ENCODE measurements at places on chromosomes 2 and 18.

DNA sequence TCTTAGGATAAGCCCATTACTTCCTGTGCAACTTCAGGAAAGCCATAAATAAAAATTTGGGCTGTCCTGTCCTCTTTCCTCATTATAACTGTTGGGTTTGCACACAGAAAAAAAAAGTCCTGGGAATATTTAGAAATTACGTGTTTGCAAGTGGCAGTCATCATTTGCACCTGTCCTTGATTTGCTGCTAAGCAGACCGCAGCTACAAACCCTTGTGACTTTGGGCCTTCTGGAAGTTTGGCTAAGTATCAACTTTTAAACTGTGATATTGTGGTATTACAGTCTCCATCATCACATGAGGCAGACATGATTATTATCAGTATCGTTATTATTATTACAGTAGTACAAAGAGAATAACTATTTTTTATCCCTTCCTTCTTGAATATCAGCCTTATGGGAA lies 260.7 kb upstream of the SESTD1 start:
- DNase-seq = no peak

DNA sequence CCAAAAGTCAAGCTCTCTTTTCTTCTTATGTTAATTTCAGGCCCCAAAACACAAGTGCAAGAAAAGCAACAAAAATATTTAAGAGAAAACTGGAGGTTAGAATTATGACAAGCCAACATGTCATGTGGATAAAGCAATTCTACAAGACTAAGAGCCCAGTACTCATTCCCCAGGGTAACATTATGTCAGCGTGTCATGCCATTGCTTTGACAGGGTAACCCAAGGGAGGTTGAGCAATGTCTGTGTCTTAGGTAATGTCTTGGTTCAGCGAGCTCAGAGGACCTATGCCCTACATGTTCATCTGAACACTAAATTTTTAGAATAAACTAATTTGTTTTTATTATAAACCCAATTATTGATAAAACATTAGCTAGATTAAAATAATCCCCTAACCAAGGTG lies 173.2 kb upstream of the ZNF804A start:
- DNase-seq = no peak

GRCh38 chr2:101852824-101853223 lies 138.9 kb upstream of the IL1R2 start:
- DNase-seq = no peak

DNA sequence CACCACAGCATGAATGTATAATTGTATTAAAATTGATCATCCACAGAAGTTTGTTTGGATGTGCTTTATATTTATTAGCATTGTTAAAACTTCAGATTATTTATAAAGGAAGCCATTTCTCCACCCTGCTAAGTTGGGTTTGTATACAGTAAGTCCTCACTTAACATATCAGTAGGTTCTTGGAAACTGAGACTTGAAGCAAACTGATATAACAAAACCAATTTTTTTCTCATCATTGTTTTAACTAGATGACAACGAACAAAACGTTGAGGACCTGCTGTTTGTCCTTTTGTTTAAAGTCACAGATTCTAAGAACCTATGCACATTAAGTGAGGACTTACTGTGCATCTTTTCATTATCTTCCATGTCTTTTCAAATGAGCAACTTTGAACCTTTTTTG lies 17.1 kb downstream of the C2orf69 start:
- DNase-seq = no peak
